ENCODE measurements at places on chromosomes 3 and 15.
A peak's percentile ranks its signal among the peaks of the same experiment; 100 is the strongest.

DNA sequence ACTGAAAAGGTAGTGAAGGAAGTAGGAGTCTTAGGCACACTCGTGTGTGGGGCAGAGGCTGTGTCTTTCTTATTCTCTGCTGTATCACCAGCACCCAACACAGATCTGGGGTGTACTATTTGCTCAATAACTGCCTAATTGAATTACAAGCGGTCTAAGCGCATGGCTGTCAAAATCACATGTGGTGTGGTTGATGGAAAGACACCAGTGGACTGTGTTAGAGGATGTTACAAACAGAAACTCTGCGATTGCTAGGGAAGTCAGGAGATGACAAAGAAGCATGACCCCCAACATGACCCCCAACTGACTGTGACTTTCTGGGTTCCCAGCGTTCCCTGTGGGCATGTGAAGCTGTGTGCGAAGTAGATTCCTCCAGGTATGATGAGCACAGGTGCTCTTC lies 32.0 kb downstream of the ATG7 start:
- DNase-seq, result no peak

GRCh38 chr3:100833483-100833882 lies 124.2 kb downstream of the TFG start:
- DNase-seq, result no peak

GRCh38 chr3:10263646-10264363 lies 15.5 kb downstream of the TATDN2 start:
- DNase-seq, result no peak

GRCh38 chr3:3998140-3998922 lies 199.1 kb downstream of the LRRN1 start:
- DNase-seq, result peak; percentile 1

DNA sequence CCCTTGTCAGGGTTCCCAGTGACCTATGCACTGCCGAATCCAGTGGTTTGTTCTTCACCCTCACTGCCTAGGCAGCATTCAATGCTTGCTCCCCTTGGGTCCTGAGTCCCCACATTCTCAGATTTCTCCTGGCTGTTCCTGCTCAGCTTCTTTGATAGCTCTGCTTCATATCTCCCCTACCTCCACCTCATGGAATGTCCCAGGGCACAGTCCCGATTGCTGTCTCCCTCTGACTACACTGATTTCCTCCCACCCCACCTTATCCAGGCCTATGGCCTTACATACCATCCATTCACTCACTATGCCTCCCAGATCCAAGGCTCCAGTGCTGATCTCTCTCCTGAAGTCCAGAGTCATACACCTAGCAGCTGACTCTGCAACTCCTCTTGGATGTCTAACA lies 1.5 kb upstream of the CDHR4 start:
- no peak for DNase-seq
